ENCODE measurements at places on chromosomes 11 and 22.

DNA sequence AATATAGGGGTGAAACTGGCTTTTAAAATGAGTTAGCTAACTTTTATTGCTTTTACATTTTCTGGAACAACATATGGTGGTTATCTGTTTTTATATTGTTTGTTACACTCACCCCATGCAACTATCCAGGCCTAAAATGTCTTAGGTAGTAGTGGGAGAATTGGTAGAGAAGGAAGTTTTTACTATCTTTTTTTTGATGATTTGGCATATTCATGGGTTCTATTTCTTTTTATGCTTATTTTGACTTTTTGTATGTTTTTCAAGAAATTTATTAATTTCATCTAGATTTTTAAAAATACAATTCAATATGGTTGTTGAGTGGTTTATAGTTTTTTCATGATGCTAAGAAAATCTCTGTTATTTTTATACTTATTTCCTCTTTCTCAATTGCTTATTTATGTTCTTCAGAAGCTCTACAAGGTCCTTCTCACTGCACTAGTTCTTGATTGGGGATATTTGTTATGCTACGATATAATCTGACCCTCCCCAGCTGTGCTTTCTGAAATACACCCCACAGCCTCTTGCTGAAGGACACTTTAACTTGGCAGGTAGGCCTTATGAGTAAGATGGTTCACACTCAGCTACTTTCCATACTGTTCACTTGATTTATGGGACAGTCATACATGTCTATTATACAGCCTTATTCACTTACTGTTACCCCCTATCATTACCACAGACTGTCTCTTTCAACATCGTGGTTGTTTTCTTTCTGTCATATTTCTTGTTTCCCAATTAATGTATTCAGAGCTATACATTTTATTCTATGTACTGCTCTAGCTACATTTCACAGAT lies 431.2 kb downstream of the METTL15 start:
- no peak for DNase-seq

GRCh38 chr11:128026596-128026995 lies 560.8 kb downstream of the ETS1 start:
- no peak for DNase-seq

DNA sequence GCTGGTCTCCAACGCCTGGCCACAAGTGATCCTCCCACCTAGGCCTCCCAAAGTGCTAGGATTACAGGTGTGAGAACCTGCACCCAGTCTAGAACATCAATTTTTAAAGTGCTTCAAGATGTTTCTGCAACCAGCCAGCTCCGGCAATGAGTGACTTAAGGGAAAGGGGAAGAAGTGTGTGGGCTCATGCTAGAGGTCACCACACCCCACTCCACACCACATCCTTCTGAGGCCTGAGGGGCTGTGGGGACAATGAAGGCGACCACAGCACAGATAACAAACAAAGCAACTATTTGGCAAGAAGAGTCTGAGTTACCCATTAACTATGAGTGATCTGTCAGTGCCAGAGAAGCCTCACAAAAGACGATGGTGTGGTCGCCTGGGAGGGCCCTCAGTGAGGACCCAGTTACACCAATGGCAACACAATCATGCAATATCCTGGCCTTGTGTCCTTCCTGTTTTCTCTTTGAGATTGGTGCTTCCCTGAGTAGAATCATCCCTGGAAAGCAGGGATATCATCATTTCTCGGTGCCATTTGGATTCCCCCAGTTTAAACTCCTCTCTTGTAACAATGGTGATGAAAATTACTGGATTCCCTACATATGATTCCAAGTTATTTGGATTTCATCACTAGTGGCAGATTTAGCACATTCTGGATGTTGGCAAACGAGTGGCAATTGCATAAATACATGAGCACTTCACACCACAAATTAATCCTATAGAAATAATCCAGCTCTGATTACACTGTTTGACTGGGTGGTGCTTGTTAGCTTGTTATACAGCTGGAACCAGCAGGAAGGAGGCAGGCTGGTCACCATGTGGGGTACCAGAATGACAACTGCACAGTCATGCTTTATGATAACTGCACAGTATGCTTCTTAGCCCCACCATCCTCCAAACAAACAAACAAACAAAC lies 18.4 kb downstream of the ABTB2 start:
- DNase-seq: no peak

DNA sequence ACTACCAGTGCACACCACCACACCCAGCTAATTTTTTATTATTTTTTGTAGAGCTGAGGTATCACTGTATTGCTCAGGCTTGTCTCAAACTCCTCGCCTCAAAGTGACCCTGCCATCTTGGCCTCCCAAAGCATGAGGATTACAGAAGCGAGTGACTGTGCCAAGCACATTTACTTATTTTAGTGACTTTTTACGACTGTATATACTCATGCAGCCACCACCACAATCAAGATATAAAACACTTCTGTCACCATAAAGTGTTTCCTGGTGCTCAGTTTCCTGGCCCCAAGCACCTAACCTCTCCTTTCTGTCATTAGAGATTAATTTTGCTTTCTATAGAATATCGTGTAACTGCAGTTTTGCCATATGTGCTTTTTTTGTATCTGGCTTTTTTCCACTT lies 25.9 kb downstream of the ELP4 start:
- no peak for DNase-seq

GRCh38 chr11:18731949-18732821 lies 6.2 kb upstream of the IGSF22 start:
- peak; percentile 39 for DNase-seq

- no peak for DNase-seq
These were observed 367.9 kb downstream of the METTL15 start for GRCh38 chr11:28476049-28476448.

DNA sequence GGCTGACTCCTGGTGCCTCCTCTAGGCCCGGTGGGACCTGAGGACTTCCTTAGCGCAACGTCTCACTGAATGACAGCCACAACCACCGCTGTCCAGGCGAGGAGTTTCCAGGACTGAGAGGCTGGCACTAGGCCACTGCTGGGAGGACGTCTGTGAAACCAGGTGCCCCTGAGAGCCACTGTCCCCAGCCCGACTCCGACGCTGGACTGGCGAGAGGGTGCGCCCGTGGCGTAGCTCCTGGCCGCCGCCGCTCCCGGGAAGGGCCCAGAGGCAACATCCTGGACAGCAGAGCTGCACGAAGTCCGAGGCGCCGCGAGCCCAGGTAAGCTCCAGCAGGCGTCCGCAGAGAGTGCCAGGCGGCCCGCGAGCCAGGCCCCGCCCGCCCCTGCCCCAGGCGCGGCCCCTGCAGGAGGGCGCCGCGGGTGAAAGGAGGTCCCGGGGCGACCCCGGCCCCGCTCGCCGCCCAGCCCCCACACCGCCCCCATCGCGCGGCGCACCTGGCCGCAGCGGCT lies 525 bp downstream of the DGCR2 start:
- DNase-seq: no peak

GRCh38 chr11:112223754-112224532 lies 2.3 kb upstream of the PTS start:
- DNase-seq: no peak

GRCh38 chr11:43399983-43400630 lies 41.4 kb downstream of the TTC17 start:
- no peak for DNase-seq

DNA sequence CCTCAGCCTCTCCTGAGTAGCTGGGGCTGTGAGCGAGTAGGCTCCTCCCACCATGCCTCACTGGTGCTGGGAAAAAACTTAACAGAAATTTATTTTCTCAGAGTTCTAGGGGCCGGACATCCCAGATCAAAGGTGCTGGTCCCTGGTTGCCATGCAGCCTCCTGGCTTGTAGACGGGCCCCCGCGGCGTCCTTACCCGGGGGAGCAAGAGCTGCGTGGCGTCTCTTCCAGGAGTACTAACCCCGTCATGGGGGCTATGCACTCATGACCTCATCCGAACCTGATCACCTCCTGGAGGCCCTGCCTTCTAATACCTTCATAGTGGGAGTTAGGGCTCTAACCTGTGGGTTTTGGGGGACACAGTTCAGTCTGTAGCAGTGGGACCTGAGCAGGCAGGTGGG lies 2.6 kb downstream of the TRABD start:
- no peak for DNase-seq

DNA sequence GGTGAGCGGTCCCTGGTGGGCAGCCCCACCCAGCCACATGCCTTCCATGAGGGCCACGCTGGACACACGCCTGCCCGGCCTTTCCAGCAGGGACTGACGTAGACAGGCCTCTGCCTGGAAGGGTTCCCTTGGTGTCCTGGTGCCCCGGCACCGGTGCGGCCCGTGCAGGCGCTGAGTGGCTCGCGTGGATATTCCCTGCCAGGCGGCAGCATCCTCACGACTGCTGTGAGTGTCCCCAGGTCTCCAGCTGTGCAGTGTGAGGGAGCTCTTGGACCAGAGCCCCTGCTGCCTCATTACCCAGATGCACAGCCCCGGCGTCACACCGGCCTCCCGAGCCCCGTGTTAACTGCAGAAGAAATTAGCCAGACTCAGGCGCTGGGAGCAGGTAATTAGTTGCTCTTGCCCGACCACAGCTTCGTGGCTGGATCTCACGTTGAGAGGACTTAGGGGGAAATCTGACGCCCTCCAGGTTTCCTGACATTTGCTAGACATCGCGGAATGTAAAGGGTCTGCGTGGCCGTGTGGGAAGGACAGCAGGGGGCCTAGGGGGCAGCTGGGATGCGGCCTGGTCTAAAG lies 1196.3 kb downstream of the BRD1 start:
- no peak for DNase-seq

DNA sequence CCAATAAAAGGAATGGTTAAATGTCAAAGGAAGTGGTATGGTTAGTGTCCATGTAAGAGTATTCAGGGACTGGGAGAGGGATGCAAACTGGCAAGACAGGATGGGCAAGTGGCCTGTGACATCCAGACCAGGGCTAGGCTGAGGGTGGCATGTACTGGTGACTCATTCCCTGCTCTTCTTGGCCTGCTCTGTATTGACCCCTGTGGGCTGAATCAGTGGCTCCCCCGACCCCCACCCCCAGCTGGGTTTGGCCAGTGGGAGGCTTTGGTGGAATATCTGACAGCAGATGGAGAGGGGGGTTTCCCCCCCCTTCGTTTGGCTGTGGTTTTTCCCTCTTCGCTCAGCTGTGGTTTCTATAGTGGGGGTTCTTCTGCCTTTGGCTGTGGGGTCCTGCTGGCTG lies 87.7 kb downstream of the CSNK2A3 start:
- DNase-seq: no peak

GRCh38 chr22:33209930-33210784 lies 152.0 kb upstream of the SYN3 start:
- no peak for DNase-seq

GRCh38 chr11:73428699-73429098 lies 52.5 kb downstream of the RELT start:
- DNase-seq: no peak

DNA sequence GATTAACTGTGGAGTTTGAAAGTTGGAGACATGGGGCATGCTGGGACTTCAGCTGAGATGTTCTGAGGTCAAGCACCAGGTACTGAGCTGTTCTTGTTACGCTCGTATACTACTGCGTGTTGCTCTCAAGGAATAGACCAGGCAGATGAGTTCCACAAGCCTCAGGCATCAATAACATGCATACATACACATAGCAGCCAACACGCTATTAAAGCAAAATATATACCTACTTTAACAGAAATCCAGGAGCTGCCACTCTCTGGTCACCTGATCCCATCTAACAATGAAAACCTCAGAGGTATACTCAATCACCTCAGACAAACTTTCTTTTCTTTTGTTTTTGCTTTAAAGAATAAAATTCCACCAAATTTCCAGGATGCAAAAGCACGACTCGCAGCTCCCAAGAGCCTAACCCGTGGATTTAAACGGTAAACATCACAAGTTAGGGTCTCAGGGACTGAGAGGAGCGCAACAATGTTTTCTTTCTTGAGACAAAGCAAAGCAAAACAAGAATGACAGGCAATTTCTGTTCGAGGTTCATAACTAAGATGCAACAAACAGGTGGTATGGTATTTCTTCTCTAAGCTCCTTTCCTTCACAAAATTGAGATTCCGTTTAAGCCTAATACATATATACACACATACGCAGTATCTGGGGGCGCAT lies 16.5 kb downstream of the BLID start:
- DNase-seq: peak; percentile 20

DNA sequence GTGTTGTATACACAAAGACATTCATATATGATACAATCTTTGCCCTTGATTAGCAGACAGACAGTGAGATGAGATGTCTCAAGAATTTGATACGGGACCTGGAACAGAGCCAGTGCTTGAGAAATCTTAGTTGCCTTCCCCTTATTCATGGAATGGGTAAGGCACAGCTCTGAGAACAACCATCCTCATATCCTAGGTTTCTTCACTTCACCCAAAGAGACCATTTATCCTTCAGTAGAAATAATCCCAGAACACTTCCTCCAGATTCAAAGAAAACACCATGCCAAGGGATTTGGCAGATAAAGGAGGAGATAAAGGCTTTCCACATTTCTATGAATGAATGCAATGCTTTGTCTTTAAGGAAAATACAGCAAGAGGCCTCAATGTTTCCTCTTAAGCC lies 8.8 kb upstream of the IZUMO1R start:
- DNase-seq: no peak

All from right renal pelvis (tissue), 4 donors.